A549 (cell line): ENCODE measurements at places on chromosomes 5 and 9.

DNA sequence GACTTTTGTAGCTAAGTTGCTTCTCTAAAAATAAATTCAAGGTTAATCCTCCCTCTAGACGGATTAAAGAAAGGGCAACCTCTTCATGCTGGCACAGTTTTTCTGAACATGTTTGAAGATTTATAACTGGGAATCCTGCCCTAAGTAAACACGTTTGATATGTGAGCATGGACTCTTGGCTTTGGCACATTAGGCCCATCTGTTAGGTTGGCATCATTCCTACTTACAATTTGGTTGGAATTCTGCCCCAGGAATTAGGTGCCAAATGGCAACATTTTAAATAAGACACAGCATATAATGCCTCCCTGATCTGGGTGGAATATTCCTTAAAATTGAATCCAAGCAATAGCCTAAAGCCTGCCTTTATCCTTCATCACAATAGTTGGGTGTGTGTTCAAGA is 372.3 kb upstream of the CDH18 start:
- DNase-seq, result no peak

- no peak for DNase-seq
Measured at GRCh38 chr5:9441610-9442009, 104.3 kb downstream of the SEMA5A start.

- no peak for DNase-seq
Measured at GRCh38 chr9:74643303-74643923, 146.3 kb downstream of the RORB start.

DNA sequence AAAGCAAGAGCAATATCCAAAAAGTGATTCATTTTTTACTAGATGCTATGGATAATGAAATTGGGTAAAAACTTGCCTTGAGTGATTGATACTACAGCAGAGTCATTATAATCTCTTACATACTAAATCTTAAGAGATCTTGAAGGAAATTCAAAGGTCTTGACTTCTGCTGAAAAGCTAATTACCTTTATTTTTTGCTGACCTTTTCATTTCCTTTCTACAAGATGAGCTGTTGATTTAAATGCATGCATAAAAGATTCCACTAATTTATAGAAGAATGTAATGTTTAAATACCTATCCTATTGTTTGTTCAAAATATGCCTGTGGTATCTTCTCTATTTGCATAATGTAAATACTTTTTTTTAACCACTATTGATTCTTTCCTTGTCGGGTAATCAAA is 27.2 kb downstream of the RORB start:
- DNase-seq, result no peak

GRCh38 chr9:109894921-109895758 is 115.1 kb downstream of the PALM2AKAP2 start:
- no peak for DNase-seq

- no peak for DNase-seq
Measured at GRCh38 chr5:3590161-3590966, 5.3 kb upstream of the IRX1 start.

DNA sequence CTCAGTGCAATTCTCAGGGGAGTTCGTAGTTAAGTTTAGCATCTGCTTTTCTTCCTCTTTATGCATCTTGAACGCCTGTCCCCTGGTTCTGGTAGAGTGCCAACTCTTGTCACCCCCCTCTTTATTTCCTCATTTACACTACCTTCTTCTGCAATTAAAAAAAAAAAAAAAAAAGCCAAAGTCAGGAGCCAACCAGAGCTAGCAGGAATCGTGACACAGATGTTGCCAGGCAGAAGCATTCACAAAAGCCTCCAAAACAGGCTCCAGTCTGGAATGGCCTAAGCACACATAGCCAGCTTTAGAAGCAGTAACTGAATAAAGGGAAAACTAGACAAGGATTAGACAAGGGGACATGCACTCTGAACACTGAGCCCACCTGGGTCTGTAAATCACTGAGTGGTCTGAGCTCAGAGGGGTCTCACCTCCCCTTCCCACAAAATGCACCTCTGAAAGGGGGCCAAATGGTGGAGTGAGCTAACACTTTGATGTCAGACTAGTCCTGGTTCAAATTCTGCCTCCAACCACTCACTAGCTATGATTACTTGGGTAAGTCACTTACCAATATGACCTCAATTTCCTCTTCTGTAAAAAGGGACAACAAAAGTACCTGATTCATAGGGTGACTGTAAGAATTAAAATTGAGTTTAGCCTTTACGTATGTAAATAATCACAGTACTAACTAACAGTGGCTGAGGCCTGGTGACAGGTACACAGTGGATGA is 2.0 kb downstream of the CD74 start:
- peak; percentile 62 for DNase-seq

DNA sequence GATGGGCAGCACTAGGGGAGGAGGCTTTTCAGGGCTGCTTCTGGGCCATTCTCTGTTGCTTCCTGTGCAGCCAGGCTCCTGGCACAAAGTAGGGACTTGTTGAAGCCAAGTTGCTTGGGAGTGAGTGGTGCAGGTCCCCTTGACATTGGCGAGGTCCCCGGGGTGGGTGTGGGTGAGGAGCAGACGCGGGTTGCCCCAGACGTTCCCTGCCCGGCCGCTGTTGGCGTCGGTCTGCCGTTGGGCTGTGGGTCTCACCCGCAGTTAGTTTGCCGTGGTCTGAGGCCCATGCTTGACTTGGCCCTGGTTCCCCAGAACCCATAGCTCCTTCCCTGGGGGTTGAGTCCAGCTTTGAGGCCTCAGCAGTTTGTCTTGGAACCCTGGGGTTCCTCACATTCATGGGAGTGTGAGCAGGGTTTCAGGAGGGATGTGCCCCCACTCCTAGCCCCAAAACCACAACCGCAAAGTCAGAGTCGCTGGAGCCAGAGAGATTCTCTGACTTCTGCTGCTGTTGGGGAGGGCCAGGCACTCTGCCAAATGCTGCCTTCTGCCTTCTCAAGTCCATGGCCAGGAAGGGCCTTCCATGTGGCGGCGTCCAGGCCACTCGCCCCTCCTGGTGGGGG is 77.5 kb downstream of the RXRA start:
- no peak for DNase-seq

GRCh38 chr9:95903398-95903797 is 27.9 kb downstream of the ERCC6L2 start:
- no peak for DNase-seq

- DNase-seq, result no peak
Measured at GRCh38 chr9:120522558-120522957, 57.4 kb downstream of the CDK5RAP2 start.

DNA sequence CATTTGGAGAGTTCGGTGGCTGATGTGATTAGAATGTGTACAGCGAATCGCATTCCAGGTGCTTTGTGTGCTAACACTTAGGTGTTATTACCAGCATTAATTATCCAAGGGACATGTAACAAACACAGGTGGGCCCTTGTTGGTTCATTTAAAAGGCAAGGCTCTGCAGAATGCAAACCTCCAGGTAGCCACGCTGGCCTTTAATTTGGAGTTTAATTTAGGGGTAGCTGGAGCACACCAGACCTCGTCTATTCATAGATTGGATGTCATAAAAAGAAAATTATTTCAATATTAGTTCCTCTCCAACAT is 191.1 kb downstream of the MAT2B start:
- DNase-seq, result no peak

- no peak for DNase-seq
Measured at GRCh38 chr5:56290378-56291078, 57.4 kb upstream of the ANKRD55 start.

DNA sequence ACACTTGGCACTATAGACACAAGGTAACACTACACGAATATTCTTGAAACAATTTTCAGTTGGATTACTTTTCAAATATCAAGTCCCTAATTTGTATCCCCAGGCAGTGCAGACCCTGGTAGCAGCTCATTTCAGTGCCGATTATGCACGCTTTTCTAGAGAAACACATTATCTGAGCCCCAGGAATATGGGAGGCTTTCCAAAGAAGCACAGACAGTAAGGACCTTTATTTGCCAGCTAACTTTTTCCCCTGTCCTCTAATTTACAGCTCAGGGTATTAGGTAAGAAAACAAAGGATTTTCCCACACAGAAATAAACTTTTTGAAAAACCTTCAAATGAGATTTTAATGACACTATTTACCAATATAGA is 852.3 kb upstream of the DMAC1 start:
- DNase-seq, result no peak

- DNase-seq, result peak; percentile 18
Measured at GRCh38 chr9:74496819-74497747, at the start of gene RORB. TSS of gene RORB (plus strand) at chr9:74497335. CDS start at chr9:74497977, 642 bp downstream.

DNA sequence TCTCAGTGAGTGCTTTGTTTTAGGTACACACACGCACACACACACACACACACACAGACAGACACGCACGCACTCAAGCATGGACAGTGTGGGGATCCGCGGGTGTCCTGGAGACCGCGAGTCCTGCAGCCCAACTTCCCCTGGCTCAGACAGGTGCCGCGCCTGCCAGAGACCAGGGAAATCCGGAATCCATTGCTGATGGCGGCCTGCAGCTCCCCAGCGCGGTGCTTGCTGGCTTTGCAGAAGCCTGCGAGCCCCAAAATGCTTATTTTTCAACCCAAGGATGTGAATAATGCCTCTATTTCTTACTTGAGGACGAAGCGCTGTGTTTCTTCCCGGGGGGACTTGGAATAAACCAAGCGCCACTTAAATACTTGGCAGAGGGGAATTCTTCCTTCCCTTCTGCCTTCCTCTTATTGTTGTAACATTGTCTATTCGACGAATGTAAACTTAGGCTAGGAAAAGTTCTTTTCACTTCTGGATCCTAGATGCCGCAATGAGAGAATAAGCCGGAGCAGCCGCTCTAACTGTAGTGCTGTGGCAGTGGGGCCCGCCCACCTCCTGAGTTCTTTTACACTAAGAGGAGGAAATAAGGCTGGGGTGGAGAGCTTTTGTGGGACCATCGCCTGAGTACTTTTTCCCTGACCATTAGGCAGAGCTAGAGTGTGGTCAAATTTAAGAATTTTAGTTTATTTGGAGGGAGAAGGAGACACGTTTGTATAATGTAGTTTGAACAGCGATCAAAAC is 802 bp downstream of the ITGA2 start:
- DNase-seq, result no peak

GRCh38 chr5:154583671-154584177 is 105.7 kb upstream of the HAND1 start:
- peak; percentile 80 for DNase-seq

GRCh38 chr9:121226175-121226574 is 24.5 kb upstream of the RAB14 start:
- no peak for DNase-seq

DNA sequence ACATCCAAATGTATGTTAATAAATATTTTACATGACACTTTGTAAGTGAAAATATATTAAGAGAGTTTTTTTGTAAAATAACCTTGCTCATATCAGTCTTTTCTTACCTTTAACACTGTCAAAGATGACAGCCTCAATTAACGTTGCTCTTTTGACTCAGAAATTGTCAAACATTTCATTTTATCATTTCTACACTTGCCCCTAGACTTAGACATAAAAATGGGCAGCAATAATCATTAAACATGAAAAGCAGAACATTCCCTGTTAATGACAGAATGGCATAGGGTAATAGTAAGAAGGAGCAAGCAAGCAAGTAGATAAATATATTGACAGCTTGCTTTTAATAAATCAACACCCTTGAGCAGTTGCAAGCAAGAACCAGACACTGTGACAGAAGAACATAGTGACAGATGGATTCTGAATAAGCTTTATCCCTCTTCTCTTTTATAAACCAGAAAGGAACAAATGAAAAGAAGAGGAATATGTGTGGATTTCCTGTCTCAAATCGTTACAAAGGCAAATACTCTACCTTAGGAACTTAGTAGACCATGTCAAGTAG is 796.0 kb upstream of the CHD1 start:
- DNase-seq, result no peak

DNA sequence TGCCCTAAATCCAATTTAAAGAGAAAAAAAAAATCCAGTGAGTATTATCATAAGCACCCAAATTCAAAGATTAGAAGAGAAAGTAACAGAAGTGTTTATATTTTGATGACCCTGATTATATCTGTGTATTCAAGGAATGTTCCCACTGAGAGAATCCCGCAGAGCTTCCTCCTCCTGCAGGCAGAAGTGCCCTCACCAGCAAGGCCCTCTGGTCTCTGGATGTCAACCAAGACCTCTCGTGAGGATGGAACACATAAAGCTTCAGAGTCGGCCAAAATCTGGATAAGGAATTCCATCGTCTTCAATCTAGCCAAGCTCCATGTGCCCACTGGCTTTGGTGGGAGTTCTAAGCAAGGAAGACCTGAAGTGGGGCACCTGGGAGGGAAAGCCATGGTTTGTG is 18.1 kb downstream of the PTCH1 start:
- DNase-seq, result no peak

- peak; percentile 28 for DNase-seq
Measured at GRCh38 chr9:21154018-21154608, 12.3 kb downstream of the IFNA21 start.

- DNase-seq, result no peak
Measured at GRCh38 chr9:122346478-122347347, 24.1 kb upstream of the PTGS1 start.

DNA sequence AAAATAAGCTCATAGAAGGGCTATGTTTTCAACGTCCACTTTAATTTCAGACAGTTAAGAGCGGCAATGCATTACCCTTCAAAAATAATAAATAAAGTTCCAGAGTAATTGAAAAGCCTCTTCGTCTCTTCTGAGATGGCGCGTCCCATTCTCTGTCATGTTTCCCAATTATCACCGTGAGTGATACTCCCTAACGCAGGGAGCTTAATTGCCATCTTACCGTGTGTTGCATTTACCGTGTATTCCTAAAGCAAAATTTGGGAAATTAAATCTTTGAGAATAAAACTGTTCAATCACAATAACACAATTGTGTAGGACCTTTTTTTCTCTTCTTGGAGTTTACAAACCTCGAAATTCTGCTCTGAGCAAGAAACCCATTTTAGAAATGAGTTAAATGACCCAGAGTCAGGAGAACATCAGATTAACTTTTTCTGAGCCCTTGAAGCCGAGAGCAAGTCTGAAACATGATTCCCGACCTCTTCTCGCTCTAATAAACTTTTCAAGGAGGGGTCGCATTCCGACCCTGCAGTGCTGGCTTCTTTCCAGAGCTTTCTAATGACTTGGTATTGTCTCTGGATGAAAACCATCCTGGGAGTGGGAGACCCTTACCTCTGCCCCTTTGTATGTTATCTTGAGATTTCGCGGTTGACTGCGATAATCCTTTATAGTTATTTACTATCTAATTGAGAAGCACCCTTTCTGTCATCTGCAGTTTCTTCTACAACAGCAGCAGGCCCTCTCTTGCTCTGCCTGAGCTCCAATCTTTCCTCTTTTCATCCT is 251.5 kb downstream of the FSTL4 start:
- DNase-seq, result no peak

DNA sequence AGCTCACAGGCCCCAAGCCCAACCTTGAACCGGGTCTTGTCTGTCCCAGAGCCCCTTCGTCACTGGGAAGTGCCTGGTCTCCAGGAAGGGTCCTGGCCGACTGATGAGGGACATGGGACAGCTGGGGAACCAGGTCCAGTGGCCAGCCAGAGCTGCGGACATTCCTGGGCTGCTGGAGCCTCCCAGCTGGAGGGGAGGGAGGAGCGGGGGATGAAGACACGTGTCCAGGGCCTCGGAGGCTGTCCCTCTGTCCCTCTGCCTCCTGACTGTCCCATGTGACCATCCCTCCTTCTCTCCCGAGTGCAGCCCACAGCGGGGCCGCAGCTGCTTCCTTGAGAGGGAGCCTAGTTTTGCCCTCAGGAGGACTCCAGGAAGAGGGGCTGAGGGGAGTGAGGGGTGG is 41.7 kb upstream of the UBAC1 start:
- no peak for DNase-seq

- no peak for DNase-seq
Measured at GRCh38 chr9:109499093-109499630, 1.1 kb upstream of the PTPN3 start.
